Fibroblast of mammary gland (primary cell): ENCODE measurements at places on chromosomes 1 and 21.

DNA sequence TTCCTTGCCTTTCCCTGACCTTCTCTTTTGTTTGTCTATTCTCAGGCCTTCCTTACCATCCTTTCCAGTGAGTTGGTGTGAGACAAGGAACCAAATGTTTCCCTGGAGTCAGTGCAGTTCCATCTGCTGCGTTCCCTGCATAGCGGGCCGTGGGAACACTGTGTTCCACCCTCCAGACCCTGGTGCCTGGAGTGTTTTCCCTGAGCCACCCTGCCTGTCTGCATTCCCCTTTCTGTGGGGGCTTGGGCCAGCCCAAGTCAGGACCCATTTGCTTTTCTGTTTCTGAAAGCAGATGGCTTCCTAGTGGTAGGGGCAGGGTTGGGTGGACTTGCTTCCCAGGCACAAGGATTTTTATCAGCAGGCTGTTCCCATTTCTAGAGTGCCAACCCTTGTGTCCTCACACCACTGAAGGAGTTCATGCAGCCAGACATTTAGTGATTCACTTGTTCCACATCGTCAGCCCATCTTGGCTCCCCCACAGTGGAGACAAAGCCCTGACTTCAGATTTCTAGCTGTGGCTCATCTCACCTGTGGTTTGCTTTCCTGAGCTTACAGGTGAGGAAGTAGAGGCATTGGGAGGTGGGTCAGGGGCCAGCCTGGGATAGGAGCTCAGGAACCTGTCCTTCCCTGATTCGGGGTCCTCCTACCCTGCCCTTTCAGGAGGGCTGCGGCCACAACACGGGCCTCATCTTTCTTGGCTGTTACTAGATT is 14.1 kb upstream of the MYOG start:
- no peak for DNase-seq

DNA sequence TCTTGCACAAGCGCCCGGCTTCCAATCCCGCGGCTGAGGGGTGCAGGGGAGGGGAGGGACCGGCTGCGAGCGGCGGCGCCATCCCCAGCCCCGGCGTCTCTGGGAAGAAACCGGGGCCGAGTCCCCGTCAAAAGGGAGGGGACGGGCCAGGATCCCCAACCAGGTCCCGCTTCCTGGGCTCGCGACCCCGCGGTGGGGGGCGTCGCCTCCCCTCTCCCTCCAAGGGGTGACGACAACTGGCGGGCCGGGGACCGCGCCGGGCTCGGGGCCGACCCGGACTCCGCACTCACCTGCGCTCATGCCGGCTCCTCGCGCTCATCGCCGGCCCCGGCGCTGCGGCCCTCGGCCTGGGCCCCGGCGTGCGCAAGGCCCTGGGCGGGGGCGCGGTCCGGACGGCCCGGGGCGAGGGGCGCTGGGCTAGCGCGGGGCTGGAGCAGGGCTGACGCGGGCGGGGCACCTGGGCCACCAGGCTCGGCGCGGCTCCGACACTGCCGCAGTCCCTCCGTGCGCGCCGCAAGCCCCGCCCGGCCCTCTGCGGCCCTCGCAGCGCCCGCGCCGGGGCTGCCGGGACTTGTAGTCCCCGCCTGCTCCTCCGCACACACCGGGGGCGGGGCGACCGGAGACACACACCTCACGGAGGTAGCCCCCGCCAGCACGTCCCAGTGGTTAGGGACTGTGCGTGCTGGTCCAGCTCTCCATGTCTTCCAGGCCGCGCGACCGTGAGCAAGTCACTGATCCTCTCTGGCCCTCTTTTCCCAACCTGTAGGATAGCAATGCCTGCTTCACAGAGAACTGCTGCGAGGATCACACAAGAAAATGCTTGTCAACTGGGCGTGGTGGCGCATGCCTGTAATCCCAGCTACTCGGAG is at the start of gene ATP13A2:
ATP13A2 (minus strand) TSS at position 490 of the 869 bp plus-strand sequence; CDS start at position 300, 190 bp downstream.
- DNase-seq, result peak; percentile 44

DNA sequence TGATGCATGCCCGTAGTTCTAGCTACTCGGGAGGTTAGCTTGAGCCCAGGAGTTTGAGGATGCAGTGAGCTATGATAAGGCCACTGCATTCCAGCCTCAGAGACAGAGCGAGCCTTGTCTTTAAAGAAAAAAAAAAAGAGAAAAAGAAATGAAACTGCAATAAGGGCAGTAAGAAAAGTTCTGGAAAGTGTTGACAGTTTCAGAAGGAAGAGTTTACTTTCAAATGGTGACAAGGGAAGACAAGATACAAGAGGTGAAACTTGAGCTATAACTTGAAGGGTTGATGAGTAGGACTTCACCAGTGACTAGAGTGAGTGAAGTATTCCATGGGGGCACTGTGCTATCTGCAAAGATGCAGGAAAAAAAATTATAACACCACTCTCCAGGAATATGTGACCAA is 125.0 kb downstream of the AKT3 start:
- DNase-seq, result no peak

- DNase-seq, result peak; percentile 79
These were observed 189.9 kb downstream of the ZC3H11B start for GRCh38 chr1:219422811-219423598.

DNA sequence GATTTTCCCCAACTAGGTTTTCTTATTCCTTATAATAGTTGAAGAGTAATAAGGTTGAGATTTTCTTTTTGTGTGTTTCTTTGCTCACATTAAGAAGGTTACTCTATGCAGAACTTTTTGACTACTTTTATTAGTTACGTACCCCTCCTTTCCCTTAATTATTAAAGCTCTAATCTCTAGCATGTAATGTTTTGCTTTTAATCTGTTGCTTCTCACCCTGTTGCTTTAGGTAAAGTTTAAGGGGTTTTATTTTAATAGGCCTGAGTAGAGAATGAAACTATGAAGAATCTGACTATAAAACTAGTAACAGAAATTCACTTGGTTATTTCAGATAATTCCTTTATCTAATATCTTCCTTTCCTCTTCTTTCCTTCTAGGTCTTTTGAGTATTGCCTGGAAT is 53.4 kb downstream of the POU2F1 start:
- no peak for DNase-seq

DNA sequence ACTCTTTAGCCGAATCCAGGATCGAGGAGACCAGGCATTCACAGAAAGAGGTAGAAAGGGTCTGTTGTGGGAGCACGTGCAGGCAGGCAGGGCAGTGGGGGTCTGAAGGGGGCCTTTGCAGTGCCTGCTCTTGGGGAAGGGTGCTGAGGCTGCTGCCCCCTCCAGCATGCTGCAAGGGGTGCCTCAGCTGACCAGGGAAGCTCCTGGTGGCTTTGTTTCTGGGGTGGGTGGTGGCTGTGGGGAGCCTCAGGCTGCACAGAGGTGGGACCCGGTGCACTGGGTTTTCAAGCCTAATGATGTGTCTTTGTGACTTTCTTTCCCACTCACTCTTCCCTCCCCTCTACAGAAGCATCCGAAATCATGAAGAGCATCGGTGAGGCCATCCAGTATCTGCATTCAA is 41.5 kb upstream of the IL19 start:
- no peak for DNase-seq

- DNase-seq, result no peak
These were observed 28.0 kb upstream of the BACE2 start for GRCh38 chr21:41139951-41140350.

- DNase-seq, result peak; percentile 79
These were observed 156.7 kb downstream of the SYT2 start for GRCh38 chr1:202553560-202554038.

GRCh38 chr21:34274001-34274400 is 89.8 kb upstream of the KCNE2 start:
- DNase-seq, result peak; percentile 61

DNA sequence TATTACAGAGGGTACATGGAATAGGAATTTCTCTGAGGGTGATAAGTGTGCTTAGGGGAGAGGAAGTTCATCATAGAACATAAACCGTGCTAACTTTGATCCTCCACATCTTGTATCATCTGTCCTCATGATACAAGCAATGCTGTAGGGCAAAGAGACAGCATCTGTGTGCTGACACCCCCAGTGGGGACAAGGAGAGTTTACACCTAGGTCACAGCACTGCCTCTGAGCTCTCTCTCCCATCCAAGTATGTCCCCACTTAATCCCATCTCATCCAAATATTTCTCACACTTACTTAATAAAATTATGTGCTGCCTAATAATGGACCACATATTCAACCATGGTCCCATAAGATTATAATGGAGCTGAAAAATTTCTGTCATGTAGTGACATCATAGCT is 4.3 kb upstream of the TEDDM1 start:
- DNase-seq, result no peak

DNA sequence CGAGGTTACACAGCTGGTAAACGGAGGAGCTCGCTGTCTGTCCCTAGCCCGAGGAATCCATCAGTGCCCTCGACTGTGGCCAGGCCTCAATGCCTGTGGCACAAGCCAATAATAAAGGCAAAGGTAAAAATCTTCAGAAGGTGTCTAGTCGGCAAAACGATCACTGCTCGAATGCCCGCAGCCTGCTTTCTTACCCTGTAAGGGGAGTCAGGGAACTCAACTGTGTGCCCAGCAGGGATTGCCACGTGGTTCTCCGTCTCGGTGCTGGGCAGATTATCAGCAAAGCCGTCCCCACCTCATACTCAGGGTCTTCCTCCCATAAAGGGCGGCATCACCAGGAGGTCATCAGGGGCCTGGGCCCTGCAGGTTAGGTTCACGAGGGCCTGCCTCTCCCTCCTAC is 103.4 kb downstream of the PAX7 start:
- DNase-seq, result no peak

- DNase-seq, result no peak
These were observed 15.5 kb upstream of the FAM78B start for GRCh38 chr1:166182281-166182680.

- DNase-seq, result no peak
These were observed 21.2 kb downstream of the GBP2 start for GRCh38 chr1:89104687-89105086.

DNA sequence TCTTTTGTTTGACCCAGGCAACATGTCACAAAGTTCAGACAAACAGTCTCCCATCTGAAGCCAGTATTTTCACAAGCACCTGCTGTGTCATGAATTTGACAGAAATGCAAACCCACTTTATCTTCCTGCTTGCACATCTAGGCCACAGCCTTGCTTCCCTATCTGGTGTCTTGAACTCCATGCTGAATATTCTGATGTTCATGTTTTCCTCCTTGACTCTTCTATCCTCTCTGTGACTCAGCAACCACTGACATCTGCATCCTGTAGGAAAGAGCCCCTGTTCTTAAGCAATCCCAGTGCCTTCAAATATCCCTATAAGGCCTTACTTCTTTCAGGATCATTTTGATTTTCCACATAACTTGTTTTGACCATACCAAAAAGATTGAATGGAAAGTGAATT is 6.5 kb downstream of the CD55 start:
- peak; percentile 87 for DNase-seq

DNA sequence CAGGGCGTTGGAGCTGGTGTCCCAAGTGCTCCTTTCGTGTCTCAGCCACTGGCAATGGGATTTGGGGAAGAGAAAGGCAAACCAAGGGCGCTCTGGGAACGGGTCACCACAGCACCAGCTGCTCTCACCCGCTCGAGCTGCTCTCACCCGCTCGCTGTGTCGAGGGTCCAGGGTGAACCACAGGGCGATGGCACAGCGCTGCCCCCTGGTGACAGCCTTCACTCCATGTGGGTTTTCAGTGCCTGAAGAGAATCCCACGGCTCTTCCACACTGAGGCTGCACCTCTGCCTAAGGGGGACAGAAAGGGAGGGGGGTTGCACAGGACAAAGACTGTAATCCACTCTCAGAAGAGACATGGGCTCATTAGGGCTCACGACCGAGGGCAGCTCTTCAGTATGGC is 7.1 kb upstream of the CLDN19 start:
- DNase-seq, result peak; percentile 24

GRCh38 chr1:19619697-19620384 is 24.3 kb upstream of the NBL1 start:
- DNase-seq, result no peak

GRCh38 chr21:15058854-15059263 is 5.9 kb downstream of the NRIP1 start:
- DNase-seq, result peak; percentile 88

DNA sequence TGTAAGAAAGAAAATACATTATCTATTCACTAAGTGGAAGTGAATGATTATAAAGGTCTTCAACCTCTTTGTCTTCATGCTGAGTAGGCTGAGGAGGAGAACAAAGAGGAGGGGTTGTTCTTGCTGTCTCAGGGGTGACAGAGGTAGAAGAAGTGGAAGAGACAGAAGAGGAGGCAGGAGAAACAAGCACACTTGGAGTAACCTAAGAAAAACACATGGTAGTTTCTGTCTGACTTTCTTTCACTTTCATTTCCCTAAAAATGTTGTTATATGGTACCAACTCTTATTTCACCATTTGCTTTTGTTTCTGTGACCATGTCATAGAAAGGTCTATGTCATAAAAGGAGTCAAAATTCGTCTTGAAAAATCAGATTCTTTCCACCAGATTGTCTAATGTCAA is 696.6 kb upstream of the BRINP3 start:
- no peak for DNase-seq

DNA sequence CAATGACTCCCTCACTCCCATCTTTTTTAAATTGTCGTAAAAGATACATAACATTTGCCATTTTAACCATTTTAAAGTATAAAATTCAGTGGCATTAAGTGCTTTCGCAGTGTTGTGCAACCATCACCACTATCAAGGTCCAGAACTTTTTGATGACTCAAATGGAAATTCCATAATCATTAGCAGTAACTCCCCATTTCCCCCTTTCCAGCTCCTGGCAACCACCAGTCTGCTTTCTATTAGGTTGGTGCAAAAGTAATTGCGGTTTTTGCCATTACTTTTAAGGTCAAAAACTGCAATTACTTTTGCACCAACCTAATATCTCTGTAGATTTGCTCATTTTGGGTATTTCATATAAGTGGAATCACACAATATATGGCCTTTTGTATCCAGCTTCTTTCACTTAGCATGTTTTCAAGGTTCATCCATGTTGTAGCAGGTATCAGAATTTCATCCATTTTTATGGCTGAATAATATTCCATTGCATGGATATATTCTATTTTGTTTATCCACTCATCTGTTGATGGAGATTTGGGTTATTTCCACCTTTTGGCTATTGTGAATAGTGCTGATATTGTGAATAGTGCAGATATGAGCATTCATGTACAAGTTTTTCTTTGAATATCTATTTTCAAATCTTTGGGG is 159.7 kb downstream of the HIVEP3 start:
- peak; percentile 96 for DNase-seq
